HT-29 (cell line): ENCODE measurements at places on chromosomes 5 and 9. TPM values are rescaled to one million over a fixed set of nuclear protein-coding genes. Genes with fewer than 3 reads are reported as not detected.

The DNAJC21 gene
- 19.6 and 20.1 TPM in 2 replicates for total RNA-seq

The TNC gene
- 0.46 and 1.3 TPM in 2 replicates for total RNA-seq

The ENTPD8 gene
- total RNA-seq = 0.76 and 1.3 TPM in 2 replicates

The PCDHGB7 gene
- total RNA-seq = 0.66 and 2.1 TPM in 2 replicates

The FBP2 gene
- total RNA-seq = not detected in 2 replicates

The PDGFRB gene
- 1.1 TPM in 1 of 2 replicates, not detected in the other for total RNA-seq

The ABO gene
- 3.1 and 4.8 TPM in 2 replicates for total RNA-seq

The TLX3 gene
- total RNA-seq = not detected in 2 replicates
